Stimulated activated CD8-positive, alpha-beta memory T cell treated with anti-CD3 and anti-CD28 coated beads, Interleukin-15, amount 100 ng/mL, for 4 hours (primary cell): ENCODE measurements at places on chromosomes 4 and X.

DNA sequence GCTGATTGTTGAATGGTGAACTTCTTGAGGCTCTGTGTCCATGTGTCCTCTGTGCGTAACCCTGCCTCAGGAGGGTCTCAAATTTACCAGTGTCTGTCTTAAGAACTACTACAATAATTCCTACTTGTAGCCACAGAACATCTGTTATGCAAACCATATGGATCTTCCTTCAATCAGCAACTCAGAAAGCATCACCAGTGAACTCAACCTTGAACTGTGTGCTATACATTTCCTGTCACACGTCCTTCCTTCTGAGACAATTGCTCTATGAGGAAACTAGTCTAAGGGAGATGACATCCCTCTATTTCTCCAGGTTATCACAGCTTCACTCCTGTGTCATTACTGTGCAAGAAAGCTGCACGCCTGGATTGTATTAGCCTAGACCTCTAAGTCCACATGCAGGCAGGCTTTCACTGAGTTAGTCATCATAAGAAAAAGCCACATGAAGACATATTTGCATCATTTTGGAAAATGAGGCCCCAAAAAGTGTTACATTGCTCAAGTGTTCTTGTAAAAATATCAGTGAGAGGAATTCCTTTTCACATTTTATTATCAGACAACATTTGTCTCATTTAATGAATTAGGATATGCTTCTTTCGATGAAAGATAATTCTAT lies 157.8 kb downstream of the AFF2 start:
- no peak for DNase-seq

GRCh38 chr4:87838205-87838604 lies 5.4 kb downstream of the MEPE start:
- no peak for DNase-seq

DNA sequence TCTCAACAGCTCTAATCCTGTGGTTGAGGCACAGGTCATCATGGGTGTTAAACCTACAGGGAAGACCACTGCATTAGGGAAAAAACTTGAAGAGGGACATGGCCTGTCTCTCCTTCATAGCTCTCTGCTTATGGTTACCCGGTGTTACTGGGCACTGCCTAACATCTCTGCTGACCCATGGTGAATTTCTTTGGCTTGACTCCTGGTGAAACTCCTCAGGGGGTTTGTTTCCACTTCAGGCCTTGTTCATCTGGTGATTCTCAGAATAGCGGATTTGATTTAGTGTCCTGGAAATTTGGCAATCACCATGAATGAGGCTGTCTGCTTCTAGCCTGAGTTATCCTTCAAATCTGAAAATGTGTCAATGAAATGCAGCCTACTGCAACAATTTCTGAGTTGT lies 114.4 kb downstream of the ZNF518B start:
- no peak for DNase-seq

DNA sequence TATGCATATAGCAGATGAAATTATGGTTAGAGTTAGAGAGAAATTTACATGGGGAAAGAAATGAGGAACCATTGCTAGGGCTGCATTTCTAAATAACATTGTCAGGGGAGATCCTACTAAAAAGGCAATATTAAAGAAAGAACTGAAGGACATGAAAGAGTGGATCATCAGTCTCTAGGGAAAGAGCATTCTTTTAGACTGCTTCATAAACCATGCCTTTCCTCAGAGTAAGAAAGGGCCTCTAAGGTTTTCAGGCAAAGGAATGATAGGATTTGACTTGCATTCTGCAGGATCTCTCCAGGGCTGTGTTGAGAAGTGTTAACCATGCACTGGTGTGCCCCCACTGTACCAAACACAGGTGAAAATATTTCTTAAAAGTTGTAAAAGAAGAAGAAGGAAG lies 385.4 kb upstream of the MAD2L1 start:
- DNase-seq = no peak

GRCh38 chr4:183503497-183504063 lies 1.3 kb upstream of the ING2 start:
- no peak for DNase-seq

GRCh38 chr4:81422595-81422994 lies 49.1 kb downstream of the RASGEF1B start:
- no peak for DNase-seq

- DNase-seq = no peak
Measured at GRCh38 chr4:39020130-39020529, 12.1 kb downstream of the TMEM156 start.

DNA sequence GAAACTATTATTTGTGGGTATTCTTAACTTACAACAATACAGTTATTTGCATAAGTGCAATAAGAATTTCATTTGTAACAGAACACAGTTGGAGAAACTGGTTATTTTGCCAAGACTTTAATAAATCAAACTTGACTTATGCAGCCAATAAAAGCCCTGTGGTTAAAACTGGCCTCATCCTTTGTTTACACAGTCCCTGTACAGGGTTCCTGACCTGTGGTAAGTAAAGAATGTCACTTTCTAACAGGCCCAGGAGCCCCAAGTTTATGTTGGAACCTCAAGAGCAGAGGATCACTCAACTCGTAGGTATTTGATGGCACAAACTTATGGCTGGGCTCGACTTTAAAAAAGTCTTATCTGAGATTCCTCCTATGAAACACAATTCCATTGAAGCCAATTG lies 88.6 kb upstream of the PTCHD1 start:
- no peak for DNase-seq

GRCh38 chr4:122584519-122584918 lies 36.3 kb downstream of the IL21 start:
- no peak for DNase-seq

- no peak for DNase-seq
Measured at GRCh38 chrX:121000589-121000988, 15.0 kb upstream of the CT47A1 start.
